Activated gamma-delta T cell treated with anti-CD3 and anti-CD28 coated beads, Interleukin-2, amount 50 U/mL, for 16 hours (primary cell): ENCODE measurements at places on chromosomes 11 and 22.

DNA sequence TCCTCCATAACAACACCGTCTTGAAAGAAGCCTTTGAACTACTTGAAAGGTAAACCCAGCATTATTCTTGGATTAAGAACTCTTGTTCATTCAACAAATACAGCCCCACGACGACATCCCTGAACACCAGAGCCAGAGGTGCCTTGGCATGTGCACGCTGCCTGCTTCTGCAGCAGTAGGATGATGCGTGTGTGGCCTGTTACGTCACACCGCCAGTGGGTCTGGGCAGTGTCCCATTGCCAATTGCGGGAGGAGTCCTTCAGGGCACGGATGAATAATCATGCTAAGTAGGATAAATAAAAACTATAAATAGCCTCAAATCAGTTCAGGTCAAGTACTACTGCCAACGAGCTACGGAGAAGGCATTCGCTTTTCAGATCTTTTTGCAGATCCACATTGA, 380.5 kb downstream of the SHANK2 start:
- DNase-seq = no peak

DNA sequence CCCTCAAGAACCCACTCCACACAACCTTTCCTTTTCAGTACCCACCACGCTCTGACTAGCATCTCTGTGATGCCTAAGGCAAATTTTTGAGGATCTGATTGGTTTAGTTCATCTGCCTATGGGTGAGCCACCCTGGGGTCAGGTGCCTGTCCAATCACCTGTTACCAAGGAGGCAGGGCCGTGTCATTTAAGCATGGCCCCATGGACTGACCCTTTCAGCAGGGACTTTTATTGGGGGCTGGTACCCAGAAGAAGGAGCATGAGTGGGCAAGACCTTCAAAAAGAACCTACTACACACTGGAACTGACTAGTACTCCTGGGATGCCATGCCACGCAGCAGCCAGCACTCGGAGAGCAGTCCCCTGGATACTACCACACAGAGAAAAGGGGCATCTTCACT, 28.4 kb downstream of the C11orf91 start:
- DNase-seq = no peak

DNA sequence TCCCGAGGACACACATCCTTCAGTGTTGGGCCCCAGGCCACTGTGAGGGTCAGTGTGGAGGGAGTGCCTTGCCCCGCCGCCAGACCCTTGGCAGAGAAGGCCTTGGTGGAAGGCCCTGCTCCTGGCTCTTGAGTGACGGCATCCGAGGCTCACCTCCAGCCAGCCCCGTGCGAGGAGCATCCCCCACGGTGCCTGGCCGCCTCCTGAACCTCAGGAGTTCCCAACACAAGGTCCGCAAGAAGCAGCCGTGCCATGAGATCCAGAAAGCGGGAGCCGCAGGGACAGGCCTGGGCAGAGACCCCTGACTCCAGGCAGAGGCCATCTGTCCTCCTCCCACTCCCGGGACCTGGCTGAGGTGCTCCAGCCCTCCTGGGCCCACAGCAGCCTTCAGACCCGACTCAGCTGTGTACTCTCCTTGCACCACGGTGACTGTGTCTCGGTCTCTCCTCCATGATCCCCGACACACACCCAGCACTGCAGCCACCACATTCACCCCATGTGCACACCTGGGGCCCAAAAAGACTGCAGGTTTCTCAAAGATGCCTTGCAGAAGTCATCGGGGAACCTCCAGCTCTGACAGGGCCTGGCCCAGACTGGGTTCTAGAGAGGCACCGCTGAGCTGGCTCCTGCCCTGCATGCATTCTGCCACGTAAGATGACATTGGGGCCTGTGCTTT, 870.2 kb downstream of the BRD1 start:
- DNase-seq = no peak

GRCh38 chr11:44065841-44066731, at the start of gene ACCS:
TSS of gene ACCS (plus strand) at chr11:44066270. CDS start at chr11:44067628, 1,358 bp downstream.
- peak; percentile 74 for DNase-seq

- no peak for DNase-seq
Measured at GRCh38 chr11:95849087-95849825, 59.0 kb downstream of the CEP57 start.

- DNase-seq = no peak
Measured at GRCh38 chr11:125944350-125945010, 1.4 kb upstream of the VSIG10L2 start.
